Activated gamma-delta T cell treated with Interleukin-2 at 50 U/mL for 16 hours (primary cell): ENCODE measurements at places on chromosomes 1 and 21.

DNA sequence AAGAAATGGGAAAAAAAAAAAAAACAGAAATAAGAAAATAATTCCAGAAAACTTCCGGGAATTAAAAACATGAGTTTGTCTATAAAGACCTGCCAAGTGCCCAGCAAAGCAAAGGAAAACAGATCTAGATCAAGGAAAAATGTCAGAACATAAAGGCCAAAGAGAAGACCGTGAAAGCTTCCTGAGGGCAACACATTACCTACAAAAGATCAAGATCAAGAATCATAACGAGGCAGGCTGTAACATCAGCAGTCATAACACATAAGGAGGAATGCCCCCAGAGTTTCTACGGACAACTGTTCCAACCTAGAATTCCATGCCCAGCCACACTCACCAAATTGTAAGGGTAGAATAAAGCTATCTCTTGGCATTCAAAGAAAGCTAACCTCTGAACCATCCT is 3.8 kb downstream of the CCSAP start:
- no peak for DNase-seq

- DNase-seq: no peak
Measured at GRCh38 chr1:201108614-201109013, 3.6 kb downstream of the CACNA1S start.

GRCh38 chr1:39434797-39435395 is 56.5 kb upstream of the BMP8A start:
- DNase-seq: no peak

DNA sequence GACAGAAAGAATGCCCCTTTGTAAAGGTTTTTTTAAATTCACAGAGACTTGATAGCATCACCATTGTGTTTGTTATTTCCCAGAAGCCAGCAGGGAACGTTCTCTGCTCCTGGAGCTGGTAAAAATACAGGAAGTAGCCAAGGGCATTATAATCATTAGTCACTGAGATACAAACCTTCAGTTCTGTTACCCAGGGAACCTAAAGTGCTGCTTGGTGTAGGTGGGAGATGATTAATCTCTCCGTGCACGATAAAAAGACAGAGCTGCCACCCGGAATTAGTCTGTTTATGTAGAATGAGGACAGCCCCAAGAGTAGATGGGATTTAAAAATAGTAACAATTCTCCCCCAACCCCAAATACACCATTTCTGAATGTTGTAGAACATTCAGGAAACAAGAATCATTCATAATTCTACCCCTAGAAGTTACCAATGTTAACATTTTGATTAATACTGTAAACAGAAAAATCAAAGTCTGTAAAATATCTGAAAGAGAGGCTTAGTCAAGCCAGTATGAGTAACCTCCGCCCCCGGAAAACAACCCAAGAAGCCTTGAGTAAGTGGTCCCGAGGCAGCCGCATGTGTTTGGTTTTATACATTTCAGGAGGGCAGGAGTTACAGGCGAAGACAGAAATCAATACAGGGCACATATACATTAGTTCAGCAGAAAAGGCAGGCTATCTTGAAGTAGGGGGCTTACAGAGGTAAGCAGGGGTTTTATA is 45.3 kb upstream of the CTBS start:
- DNase-seq: no peak

GRCh38 chr1:70085521-70085920 is 119.9 kb downstream of the LRRC40 start:
- DNase-seq: no peak

DNA sequence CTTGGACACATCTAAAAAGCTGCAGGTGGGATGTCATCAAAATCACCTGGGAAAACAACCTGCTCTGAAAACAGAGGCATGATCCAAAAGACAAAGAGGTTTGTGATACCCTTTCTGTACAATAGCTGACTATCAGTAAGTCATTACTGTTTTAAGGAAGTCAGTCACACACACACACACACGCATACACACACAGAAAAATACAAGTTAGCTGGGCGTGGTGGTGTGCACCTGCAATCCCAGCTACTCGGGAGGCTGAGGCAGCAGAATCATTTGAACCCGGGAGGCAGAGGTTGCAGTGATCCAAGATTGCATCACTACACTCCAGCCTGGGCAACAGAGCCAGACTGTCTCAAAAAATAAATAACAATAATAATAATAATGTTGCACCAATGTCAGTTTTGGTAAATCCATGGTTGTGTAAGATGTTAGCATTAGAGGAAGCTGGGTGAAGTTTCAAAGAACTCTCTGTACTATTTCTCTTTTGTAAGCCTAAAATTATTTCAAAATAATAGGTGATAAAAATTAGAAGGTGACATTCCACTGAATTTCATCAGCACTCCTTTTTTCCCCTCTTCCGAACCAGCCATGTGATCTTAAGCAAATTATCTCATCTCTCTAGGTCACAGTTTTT is 9.9 kb upstream of the HLCS start:
- no peak for DNase-seq

DNA sequence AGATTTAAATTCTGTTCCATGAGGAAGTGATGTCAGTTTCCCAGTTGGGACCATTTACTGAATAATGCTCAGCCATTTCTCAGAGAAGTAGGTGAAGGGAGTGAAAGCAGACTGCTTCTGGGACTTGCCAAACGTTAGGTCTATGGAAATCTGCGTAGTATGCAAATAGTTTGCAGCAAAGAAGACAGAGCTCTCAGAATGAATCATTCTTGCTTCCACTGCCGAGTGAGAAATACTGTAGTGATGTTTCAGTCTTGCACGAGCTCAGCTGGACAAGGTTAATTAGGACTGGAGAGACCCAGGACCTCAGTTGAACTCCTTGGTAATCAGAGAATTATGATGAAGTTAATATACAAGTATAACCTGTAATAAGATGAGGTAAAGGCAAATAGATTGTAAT is 317.7 kb upstream of the DAB1 start:
- no peak for DNase-seq

DNA sequence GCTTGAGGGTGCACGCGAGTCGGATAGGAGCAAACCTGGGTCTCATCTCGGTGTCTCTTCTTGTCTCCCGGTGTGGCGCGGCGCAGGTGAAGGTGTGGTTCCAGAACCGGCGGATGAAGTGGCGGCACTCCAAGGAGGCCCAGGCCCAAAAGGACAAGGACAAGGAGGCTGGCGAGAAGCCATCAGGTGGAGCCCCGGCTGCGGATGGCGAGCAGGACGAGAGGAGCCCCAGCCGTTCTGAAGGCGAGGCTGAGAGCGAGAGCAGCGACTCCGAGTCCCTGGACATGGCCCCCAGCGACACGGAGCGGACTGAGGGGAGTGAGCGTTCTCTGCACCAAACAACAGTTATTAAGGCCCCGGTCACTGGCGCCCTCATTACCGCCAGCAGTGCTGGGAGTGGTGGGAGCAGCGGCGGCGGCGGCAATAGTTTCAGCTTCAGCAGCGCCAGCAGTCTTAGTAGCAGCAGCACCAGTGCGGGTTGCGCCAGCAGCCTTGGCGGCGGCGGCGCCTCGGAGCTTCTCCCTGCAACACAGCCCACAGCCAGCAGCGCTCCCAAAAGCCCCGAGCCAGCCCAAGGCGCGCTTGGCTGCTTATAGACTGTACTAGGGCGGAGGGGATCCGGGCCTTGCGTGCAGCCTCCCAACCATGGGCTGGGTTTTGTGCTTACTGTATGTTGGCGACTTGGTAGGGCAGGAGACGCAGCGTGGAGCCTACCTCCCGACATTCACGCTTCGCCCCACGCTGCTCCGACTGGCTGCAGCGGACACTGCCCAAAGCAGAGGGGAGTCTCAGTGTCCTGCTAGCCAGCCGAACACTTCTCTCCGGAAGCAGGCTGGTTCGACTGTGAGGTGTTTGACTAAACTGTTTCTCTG is 5.1 kb downstream of the HLX start:
- no peak for DNase-seq

- DNase-seq: peak; percentile 33
Measured at GRCh38 chr1:6445062-6445763, 20.6 kb downstream of the ESPN start.

DNA sequence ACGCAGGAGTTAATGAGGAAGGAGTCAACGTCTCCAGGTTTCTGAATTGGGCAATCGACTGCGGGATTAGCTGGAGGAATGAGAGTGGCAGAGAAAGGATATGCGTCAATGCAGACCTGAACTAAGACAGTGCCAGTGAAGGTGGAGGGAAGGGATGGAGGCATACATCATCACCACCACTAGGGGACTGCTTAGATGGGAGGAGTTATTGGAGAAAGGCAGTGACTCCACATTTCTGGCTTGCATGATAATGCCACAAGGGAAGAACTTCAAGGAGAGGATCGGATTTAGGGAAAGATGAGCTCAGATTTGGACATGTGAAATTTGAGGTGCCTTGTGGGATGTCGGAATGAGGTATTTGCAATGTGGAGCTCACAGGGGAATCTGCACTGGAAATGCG is 17.5 kb downstream of the VASH2 start:
- no peak for DNase-seq

DNA sequence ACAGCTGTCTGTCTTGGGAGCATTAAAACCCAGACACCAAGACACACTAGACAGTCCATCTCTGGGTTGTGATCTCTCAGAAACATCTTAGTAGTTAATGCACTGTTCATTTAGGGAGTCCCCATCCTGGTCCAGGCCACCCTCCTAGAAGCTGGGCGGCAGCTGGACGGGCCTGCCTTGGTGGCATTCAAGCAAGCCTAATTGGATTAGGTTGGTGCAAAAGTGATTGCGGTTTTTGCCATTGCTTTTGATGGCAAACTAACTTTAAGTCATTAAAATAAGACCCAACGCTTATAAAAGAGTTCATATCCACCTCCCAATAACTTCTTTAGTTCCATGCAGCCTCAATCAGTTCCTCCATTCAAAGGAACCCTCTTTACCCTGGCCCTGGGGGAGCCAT is 21.7 kb downstream of the ATP5PO start:
- no peak for DNase-seq

- no peak for DNase-seq
Measured at GRCh38 chr1:186865857-186866256, 37.1 kb downstream of the PLA2G4A start.

DNA sequence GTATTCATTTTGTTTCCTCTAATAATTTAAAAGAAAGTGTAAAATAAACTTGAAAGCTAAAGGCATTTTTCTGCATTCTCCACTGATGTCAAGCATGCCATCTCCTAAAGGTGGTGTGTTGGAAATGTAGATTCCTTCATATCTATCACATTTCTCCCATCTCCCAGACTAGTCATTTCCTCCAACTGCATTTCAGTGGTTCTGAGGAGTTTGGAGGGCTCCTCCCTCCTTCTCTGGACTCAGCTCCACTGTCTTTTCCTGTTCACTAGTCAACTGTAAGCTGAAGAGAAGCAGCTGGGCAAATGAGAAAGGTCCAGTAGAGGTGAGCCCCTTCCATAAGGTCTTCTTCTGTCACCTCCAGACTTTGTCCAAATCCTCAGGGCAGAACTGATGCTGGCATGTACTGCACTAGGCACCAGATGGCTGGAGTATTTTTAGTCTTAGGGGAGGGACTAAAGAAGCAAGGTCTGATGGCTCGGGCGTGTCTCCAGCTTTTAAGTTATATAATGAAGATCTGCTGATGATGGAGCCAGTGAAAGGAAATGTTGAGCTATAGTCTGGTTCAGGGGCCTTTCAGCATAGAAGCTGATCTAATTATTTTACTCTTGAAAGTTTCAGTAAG is 186.1 kb downstream of the NTNG1 start:
- DNase-seq: no peak

- DNase-seq: peak; percentile 70
Measured at GRCh38 chr1:46446646-46447498, 42.8 kb upstream of the DMBX1 start.

GRCh38 chr1:160993544-160994193 is 27.3 kb downstream of the F11R start:
- no peak for DNase-seq

- DNase-seq: no peak
Measured at GRCh38 chr21:46061063-46061462, 36.8 kb upstream of the COL6A2 start.

DNA sequence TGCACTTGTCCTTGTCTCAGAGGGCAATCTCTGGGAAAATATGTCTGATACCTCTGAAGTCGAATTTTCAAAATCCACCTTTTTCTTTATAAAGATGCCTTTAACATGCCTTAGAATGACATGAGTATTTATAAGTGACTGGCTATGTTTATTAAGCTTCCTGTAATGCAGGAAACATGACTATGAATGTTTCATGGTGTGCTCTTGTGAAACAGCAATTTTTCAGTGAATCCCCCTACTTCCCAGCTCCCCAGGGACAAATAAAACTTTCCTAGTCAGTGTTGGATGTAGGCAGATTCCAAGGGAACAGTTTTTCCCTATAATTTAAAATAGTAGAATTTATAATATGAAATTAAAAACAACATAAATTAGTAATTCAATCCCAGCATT is 437.0 kb downstream of the LMO4 start:
- DNase-seq: no peak

GRCh38 chr1:114368560-114369255 is 142.3 kb downstream of the TRIM33 start:
- DNase-seq: no peak

GRCh38 chr1:46612937-46613660 is 3.5 kb downstream of the MOB3C start:
- DNase-seq: no peak

GRCh38 chr21:35603494-35603893 is 456.8 kb downstream of the SETD4 start:
- DNase-seq: no peak

DNA sequence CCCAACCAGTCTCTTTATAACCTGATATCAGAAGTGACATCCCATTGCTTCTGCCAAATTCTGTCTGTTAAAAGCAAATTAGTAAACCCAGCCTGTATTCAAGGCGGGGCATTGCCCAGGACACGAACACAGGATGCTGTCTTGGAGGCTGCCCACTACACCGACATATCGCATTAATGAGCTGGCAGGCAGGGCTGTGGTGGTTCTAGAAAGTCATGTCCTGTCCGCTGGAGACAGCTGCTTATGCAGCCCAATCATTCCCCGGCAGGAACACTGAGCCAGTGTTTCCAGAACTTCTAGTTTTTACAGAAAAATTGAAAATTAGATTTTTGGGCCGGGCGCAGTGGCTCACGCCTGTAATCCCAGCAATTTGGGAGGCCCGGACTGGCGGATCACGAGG is 19.3 kb downstream of the C1orf167 start:
- DNase-seq: no peak

- DNase-seq: no peak
Measured at GRCh38 chr1:115640384-115640783, 1.4 kb upstream of the VANGL1 start.

GRCh38 chr1:160778976-160779375 is 17.0 kb upstream of the LY9 start:
- DNase-seq: no peak

GRCh38 chr1:170145770-170146676 is at the start of gene NTMT2:
NTMT2 (plus strand) TSS chr1:170145959; CDS start chr1:170146108, 149 bp downstream.
- no peak for DNase-seq

GRCh38 chr1:23784846-23785245 is 6.1 kb upstream of the LYPLA2 start:
- DNase-seq: no peak

DNA sequence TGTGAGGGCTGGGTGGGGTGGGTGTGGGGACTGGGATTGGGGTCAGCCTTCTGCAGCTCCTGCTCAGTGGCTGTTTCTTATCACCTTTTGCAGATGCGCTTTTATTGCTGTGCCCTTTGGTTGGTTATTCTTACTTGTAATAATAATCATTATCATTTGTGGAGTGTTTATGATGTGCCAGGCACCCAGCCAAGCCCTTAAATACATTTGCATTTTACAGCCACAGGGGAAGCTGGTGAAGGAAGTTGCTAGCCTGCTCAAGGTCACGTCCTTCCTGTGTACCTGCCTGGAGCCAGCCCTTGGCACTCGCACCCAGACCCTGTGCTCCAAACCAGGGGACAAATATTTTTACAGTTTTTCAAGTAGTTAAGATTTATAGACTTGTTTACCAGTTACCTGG is 144.0 kb downstream of the PGBD5 start:
- no peak for DNase-seq
